ENCODE measurements at places on chromosomes 13 and 19.

DNA sequence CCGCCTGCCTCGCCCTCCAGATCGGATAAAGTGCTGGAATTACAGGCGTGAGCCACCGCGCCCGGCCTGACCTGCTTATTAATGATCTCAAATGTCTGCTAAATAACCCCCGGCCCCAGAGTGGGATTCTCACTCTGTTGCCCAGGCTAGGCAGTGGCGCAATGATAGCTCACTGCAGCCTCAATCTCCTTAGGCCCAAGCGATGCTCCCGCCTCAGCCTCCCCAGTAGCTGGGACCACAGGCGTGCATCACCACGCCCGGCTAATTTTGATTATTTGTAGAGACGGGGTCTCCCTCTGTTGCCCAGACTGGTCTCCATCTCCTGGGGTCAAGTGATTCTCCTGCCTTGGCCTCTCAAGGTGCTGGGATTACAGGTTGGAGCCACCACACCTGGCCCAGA is 626 bp upstream of the ATP5F1D start:
- no peak for DNase-seq

- DNase-seq: no peak
These were observed 9.1 kb upstream of the ERVK3-1 start for GRCh38 chr19:58296104-58296503.

GRCh38 chr13:23828086-23828485 is 61.1 kb downstream of the MIPEP start:
- DNase-seq: no peak

DNA sequence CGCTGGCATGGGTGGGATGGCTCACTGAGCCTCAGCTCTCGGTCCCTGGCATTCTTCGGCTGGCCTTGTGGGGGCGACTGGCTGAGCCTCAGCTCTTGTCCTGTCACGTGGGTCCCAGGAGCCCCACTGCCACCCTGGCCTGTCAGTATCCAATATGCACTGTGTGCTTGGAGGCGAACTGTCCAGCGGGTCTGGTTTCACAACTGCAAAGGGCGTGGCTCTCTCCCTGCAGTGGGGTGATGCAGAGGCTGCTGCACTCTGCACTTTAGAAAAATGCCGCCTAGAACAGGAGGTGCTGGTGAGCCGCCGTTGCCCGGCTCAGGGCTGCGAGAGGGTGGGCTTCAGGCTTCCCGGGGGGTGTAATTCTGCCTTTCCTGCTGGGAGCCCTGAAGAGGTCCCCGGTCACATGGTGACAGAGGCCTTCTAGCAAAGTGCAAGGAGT is 17.0 kb upstream of the TMEM255B start:
- DNase-seq: peak; percentile 45

DNA sequence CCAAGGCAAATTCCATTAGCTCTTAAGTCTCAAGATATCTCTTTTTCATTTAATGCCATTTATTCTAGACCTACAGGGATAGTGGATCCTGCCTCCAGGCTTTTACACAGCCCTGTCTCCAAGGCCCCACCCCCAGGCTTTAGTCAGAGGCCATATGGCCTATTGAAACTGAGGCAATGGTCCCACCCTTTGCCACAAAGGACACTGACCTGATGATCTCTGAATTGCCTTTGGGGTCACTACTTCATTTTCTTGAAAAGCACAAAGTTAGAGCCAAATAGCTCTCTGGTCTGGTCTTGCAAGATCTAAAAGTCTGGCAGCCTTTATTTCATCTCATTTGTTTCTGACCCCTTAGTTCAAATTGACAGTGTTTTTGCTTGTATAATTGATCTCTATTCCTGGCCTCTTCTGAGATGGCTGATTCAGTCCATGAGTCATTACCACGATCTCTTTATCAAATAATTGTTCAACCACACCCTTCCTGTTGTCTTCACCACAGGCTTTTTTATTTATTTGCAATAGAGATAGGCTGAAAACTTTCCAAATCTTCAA is 209.8 kb downstream of the FGF14 start:
- DNase-seq: no peak

DNA sequence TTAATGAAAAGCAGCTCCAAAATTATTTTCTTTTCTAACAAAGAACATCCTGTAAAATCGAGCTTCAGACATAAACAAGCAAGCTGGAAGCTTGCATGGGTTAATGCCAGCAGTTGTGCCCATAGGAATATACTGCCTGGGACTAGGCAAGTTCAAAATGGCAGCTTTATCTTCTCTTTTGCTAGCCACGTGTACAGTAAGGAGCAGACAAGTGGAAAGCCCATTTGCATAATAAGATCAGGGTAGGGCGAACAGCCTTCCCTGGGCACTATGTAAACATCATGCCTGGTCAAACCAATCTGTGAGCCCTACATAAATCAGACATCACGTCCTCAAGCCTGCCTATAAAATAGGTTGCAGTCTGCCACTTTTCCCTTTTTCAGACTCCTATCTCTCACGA is 489.7 kb downstream of the RFC3 start:
- DNase-seq: no peak

DNA sequence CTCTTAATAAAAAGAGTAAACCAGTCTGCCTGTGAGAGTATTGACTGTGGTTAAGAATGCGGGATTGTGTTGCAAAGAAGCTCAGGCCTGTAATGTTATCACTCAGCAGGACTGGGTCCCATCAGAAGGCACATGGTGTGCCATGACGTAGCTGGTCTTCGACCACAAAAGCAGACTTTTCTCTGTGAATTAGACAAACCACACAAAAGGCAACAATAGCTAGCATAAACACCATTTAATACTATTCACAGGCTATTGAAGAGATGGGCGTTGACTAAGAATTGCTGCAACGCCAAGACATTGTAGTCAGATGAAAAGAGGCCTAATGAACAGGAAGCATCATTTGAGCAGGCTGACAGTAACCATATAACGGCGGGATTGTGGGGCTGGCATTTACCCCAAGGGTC is 235.6 kb upstream of the SOX21 start:
- DNase-seq: no peak

DNA sequence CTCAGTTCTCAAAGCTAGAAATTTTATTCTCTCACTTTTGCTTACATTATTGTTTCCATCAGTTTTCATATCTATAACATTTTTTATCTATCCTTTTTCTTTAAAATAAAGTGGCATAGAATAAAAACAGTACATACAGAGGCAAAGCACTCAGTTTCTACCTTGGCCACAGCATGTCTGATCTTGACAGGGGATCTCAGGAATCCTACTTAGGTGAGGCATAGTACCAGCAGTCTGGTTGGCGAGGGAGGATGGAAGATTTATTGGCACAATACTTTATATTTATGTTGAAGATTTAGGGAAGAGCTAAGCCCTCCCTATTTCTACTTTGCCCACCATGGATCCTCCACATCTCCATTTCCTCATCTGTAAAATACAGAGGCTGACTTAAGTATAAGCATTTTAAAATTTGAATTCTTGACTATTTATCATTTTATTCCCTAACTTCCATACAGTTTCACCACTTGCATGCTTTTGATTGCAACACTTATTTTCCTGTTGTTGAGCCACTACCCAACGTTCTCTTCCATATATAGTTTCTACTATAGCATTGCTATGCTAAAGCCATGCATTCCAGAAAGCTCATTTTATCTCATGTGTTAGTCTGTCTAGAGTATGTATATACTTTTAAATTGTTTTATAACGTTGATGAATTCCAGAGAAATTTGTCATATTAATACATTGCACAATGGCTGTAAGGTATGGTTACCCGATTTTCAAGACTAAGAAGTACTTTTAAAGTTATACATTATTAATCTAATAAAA is 506.7 kb downstream of the KCTD12 start:
- no peak for DNase-seq

- no peak for DNase-seq
These were observed 87.0 kb upstream of the SOX21 start for GRCh38 chr13:94799299-94799698.
